ENCODE measurements at places on chromosomes 7 and 10.

DNA sequence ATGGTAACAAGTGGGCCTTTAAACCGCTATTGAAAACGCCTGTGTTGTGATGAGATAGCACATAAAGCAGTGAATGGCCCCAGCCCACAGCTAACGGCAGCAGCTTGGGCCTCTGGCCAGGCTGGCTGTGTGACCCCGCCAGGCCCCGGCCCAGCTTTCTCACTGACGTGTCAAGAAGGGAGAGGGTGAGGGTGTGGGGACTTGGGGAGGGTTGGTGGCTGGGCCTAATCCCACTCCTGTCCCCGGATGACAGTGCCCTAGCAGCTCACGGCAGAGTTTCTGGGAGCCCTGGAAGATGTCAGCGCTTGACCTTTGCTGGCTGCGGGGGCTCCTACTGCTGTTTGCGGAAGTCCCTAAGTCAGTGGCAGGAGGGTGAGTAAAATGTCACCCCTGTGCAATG is 88.9 kb upstream of the SHH start:
- no peak for DNase-seq

DNA sequence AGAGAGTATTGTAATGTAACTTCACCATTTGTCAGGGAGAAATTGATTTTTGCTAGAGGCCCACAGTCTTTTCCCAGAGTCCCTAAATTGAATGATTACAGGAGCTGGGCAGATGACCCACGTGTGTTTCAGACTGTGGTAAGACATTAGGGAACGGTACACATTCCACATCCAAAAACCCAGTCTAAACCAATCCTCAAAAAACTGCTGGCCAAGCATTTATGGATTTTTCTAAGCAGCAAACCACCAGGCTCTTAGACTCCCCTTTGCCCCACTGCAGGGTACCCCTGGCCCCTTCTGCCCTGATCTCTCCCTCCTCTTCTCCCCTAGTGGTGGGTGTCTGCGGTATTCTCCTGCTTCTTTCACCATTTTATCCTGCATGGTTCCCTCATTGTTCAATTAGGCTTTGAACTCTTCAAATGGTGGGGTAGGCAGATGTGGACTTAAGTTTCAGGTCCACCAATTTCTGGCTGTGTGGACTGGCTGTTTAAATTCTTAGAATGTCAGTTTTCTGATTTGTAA is 135.5 kb upstream of the SORCS3 start:
- DNase-seq = no peak

- no peak for DNase-seq
Observed at GRCh38 chr10:101585841-101586240, 2.2 kb downstream of the POLL start.

- no peak for DNase-seq
Observed at GRCh38 chr7:142999793-143000192, 27.1 kb downstream of the OR9A2 start.

- DNase-seq = no peak
Observed at GRCh38 chr10:71697938-71698709, 21.5 kb downstream of the C10orf105 start.

GRCh38 chr10:30868611-30869010 is 163.1 kb downstream of the ZNF438 start:
- DNase-seq = no peak

- DNase-seq = no peak
Observed at GRCh38 chr10:44335330-44336021, 49.4 kb downstream of the CXCL12 start.

DNA sequence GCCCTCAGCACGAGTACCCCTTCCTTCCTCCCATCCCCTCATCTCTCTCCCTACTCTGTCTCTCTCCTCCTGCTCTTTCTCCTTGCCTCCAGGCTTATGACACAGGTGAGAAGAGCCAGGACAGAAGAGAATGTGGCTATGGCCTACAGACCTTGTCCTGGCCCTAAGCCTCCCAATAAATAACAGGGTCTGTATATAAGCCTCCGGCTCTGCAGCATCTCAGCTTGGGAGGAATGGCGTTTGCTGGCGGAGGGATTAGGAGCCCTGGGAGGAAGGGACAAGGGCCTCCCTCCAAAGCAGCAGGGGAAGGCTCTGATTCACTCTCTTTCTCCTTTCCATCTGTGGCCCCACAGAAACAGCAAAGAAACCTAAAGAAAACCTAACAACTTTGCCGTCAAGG is 45.8 kb downstream of the COL13A1 start:
- no peak for DNase-seq

DNA sequence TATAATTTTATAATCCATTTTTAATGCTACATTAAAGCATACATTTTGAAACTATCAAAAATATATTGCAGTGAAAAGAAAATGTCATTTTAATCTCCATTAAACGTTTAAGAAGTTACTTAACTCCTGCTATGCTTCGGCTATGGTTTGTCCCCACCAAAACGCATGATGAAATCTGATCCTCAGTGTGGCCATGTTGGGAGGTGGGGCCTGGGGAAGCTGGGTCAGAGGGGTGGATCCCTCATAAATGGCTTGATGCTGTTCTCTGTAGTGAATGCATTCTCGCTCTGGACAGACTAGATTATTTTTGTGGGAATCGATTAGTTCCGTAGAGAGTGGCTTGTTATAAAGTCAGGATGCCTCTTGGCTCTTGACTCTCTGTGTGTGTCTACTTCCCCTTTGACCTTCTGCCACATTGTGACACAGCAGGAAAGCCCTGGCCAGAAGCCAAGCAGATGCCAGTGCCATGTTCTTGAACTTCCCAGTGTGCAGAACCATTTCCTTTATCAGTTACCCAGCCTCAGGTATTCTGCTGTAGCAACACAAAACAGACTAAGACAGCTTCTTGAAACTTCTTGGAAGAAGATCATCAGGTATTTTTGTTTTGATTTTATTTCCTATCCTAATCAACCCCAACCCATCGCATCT is 77.8 kb downstream of the TCERG1L start:
- no peak for DNase-seq

GRCh38 chr10:131070856-131071255 is 240.7 kb downstream of the TCERG1L start:
- no peak for DNase-seq

- no peak for DNase-seq
Observed at GRCh38 chr7:111992601-111993000, 213.6 kb downstream of the DOCK4 start.

GRCh38 chr7:7201578-7202374 is 19.4 kb downstream of the C1GALT1 start:
- no peak for DNase-seq

- no peak for DNase-seq
Observed at GRCh38 chr7:123795917-123796316, 47.1 kb upstream of the WASL start.

DNA sequence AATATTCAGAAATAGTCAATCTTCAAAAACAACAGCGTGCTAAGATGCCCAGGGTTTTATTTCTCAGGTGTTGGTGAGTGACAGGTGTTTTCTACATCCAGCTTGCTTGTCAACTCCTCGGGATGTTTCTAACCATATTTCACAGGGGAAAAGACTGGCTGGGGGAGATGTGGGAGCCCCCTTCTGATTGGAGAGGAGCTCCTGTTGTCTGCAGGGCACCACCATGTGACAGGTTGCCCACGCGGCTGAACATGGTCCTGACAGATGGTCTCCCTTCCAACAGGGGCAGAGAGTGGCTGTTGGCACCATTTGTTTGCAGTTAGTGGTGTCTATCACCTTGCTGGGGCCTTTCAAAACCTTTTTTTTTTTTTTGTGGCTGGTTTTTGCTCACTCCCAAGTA is 16.5 kb upstream of the GPR26 start:
- no peak for DNase-seq

- no peak for DNase-seq
Observed at GRCh38 chr7:118179191-118179590, 4.8 kb upstream of the LSM8 start.

- no peak for DNase-seq
Observed at GRCh38 chr7:131147604-131148003, 180.1 kb upstream of the MKLN1 start.

- no peak for DNase-seq
Observed at GRCh38 chr7:121138262-121138933, 149.9 kb downstream of the CPED1 start.

DNA sequence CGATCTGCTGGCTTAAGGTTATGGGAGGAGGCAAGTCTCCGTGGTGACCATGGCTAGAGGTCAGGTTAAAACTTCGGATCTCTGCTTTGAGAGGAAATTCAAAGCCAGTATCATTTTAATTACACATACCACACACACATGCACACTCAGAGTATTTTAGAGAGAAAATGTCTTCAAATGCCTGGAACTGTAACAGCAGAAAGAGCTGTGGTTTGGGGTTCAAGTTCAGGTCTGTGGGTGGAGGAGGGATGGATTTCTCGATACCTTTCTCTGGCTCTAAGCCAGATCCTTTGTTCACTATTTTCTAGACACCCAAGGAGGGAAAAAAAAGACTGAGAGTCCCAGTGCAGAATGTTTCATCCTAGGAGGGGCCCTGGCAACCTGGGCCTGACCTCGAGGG is 32.5 kb downstream of the ARL3 start:
- DNase-seq = no peak

GRCh38 chr7:34904987-34905386 is 132.3 kb downstream of the DPY19L1 start:
- DNase-seq = no peak

- no peak for DNase-seq
Observed at GRCh38 chr7:152869677-152870051, 110.1 kb downstream of the ACTR3B start.

- DNase-seq = no peak
Observed at GRCh38 chr7:128734890-128735289, 4.3 kb upstream of the CALU start.

GRCh38 chr7:23299770-23300300 is 696 bp downstream of the MALSU1 start:
- DNase-seq = no peak

- DNase-seq = no peak
Observed at GRCh38 chr7:80830584-80831285, 88.1 kb downstream of the SEMA3C start.

- DNase-seq = no peak
Observed at GRCh38 chr10:95480102-95480900, 80.9 kb downstream of the SORBS1 start.

DNA sequence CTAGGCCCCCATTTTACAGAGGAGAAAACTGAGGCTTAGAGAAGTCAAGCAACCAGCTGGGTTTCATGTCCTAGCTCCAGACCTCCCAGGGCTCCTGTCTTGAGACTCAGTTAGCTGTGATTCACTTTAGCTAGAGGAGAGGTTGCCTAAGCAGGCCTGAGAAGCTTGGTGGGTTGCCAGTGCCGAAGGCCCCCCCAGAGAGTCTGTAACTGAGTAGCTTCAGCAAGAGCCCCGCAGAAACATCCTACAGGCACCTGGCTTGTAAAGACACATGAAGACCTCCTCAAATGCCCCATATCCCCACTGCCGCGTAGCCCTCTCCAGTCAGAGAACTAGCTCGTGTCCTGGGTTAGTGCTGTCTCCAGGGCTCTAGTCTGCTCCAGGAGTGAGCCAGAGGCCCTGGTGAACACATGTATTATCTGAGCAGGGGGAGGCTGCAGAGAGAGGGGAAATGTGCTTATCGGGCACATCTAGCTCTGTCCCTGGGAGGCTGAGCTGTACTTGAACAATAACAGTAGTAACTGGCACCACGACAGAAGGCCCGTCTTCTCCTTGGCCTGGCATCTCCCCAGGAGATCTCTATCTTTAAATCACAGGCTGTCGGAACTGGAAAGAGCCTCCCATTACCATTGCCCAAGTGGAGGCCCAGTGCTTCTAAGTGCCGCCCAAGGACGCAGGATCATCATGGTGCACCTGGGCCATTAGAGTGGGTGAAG is 28.9 kb downstream of the UNC5B start:
- DNase-seq = no peak

GRCh38 chr7:351681-352480 is 61.9 kb downstream of the FOXL3 start:
- no peak for DNase-seq

- DNase-seq = no peak
Observed at GRCh38 chr10:51666456-51666855, 32.9 kb downstream of the CSTF2T start.

DNA sequence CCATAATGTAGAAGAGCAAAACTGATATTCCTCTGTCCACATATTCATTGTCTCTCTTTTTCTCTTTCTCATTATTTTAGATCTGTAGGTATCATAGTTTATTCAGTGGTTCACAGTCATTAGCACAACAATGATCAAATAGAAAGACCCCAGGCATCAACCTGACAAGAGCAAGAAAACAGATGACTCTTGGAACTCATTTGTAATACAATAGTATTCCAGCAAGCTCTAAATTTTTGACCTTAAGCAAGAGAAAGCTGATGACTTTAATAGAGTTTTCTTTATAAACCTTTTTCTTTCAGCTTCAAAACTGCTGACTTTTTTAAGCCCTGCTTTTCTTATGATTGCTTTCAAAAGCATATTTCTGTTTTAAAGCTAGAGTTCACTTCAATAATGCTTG is 507.5 kb upstream of the SORCS1 start:
- peak; percentile 15 for DNase-seq

- DNase-seq = no peak
Observed at GRCh38 chr10:57898231-57898630, 369.5 kb downstream of the IPMK start.

DNA sequence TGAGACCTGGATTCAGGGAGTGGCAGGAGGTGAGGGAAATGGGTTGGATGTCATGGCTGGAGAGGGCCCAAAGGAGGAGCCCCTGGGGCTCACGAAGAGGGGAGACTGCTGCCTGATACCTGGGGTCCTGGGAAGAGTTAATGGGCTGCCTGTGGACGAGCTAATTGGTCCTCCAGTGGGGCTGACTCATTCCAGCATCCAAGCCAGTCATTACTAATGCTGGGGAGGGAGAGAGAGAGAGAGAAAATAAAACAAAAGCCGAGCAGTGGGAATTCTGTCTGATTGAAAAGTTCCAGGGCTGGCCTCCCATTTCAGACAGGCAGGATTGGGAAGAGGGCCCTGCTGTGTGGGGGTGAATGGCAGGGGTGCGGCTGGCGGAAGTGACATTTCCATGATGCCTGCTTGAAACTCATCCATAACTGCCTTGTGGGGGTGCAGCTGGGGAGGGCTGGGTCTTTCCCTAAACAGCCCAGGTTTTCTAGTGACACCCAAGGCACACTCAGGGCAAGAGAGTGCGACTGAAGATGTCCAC is 297.8 kb downstream of the RPS24 start:
- no peak for DNase-seq

DNA sequence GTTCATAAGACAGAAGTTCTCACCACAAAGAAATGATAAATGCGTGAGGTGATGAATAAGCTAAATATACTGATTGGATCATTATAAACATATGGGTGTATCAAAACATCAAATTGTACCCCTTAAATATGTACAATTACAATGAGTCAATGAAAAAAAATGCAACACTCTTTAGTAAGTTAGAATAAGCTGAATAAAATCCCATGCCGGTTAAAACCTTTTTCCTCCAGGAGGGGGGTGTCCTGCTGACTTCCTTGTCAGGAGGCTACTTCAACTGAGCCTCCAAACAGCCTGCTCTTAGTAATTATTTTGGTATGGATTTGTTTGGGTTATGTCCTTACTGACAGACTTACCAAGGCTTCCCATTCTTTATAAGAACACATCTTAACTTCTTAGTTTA is 649.1 kb downstream of the INHBA start:
- no peak for DNase-seq

GRCh38 chr7:157432541-157432956 is 95.7 kb downstream of the DNAJB6 start:
- DNase-seq = peak; percentile 82
